ENCODE measurements at places on chromosomes 1 and 21.
A peak's percentile ranks its signal among the peaks of the same experiment; 100 is the strongest.

- DNase-seq: peak; percentile 78
These were observed 13.2 kb upstream of the HMGCL start for GRCh38 chr1:23838401-23838866.

DNA sequence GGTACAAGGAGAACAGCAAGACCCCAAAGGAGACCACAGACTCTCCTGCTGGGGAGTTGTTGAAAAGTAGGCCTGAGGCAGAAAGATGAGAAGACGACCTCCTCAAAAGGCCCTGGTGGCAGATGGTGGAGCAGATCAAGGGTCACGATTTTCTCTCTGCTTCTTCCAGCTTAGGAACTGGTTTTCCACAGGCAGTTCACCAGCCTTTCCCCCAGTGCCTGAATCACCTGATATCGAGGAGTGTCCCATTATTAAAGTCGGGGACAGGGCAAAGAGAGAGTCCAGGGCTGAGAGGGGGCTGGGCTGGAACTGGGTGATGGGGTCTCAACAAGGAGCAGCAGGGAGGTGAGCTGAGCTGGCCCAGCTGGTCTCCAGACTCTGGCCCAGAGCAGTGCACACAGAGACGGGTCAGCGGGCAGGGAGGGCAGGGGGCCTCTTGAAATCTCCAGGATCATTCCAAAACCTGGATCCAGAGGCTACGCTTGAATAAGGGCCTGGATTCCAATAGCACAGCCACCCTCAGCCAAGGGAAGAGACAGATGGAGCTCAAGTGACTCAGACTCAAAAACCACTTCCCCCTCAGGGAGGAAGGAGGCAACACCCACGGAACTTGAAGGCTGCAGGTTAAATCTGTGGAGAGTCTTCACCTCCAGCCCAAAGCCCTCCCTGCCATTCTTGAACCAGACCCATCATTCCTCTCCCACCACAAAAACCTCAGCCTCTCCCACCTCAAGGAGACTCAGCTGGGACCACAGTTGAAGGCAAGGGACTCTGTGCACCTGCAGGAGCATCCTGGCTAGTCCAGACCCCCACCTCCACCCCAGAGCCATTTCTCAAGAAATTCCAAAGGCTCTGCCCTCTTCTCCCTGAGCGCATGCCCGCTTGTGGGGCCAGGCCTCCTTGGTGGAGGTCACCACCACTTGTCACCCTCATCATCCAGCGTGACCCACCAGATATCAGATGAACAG is at the start of gene S100A5:
Gene S100A5 (minus strand): TSS at position 541 of the 968 bp plus-strand sequence. CDS start 743 bp downstream, outside the sequence.
- peak; percentile 54 for DNase-seq

DNA sequence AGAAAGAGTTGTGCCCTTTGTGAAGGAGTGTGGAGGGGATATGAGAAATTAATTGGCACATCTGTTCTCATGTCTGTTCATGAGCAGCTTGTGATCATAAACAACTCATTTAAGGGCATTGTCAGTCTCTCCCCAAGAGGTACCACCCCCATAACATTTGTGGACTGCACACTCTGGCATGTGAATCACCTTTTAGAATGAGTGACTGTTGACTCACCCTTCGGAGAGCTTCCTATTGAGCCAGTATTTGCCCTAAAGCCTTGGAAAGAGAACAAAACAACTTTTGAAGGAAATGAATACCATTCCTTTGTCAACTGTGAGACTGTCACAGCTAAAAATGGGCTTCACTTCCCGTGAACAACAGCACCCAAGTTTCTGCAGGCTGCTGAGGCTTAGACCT is 27.5 kb upstream of the MYSM1 start:
- DNase-seq: no peak

GRCh38 chr1:171141688-171142415 is 43.2 kb upstream of the FMO2 start:
- no peak for DNase-seq

GRCh38 chr21:26834181-26834905 is 10.9 kb downstream of the ADAMTS1 start:
- no peak for DNase-seq

DNA sequence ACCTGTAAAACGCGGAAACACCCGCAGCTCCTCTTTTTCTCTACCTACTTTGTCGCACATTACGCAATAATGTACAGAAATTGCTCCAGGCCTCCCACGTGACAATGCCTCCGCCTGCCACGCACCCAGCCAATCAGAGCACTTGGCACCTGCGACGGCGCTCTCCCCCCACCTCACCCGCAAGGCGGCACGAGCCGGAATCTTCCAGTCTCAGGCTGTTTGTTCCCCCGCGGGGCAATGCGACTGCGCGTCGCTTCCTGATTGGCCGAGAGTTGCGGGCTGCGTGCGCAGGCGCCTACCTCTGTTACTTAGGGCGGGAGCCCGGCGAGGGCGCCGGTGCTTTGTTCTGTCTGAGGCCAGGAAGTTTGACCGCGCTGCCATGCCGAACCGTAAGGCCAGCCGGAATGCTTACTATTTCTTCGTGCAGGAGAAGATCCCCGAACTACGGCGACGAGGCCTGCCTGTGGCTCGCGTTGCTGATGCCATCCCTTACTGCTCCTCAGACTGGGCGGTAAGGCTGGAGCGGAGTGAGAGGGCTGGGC is at the start of gene MAEL:
Gene MAEL (plus strand): TSS at position 307 of the 542 bp plus-strand sequence. CDS start 73 bp downstream, at position 380.
- no peak for DNase-seq

- DNase-seq: no peak
These were observed 15.6 kb downstream of the SPSB1 start for GRCh38 chr1:9308236-9308785.

- no peak for DNase-seq
These were observed 72.4 kb upstream of the TMEM51 start for GRCh38 chr1:15081102-15081501.

DNA sequence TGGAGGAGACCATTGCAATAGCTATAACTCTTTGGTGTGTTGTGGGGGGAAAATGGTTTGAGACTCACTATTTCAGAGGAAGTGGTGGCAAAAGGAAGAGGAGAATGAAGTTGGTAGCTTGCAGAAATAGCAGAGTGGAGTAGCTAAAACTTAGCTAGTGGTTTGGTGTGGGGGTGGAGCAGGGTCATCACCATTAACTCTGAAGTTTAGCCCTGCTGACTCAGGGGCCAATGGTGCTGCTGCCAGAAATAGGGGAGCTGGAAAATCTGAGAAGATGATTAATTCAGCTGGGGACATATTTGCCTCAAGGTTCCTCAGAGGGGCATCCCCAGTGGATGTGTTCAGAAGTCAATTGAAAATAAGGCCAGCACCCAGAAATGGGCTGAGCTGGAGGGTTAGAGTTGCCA is 65.4 kb downstream of the RUNX1 start:
- no peak for DNase-seq

DNA sequence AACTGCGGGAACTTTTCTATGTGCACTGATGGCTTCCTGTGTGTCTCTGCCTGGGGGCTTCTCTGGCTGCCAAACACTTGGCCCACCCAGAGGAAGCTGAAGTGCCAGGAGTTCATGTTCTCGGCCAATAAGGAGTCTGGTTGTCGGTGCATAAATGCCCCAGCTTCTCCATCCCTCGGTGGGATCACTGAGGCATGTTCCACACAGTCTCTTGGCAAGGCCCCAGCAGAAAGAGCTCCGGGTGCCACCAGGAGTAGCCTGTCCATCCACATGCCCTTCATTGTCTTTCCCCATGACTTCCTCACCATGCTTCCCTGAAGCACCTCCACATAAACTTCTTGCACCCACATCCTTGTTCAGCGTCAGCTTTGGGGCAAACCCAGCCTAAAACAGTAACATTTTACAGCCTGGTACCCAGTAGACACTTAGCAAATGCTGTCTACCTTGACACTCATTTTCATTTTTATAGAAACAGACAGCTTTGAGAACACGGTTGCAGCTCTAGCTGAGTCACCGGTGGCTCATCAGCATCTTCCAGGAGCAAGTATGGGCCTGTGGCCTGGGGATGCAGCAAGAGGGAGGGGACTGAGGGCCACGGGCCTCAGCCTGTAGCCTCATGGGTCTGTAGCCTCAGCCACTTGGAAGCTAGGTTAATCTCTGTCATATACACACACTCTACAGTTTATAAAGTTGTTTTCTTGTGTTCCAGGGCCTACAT is 14.8 kb upstream of the CDCP2 start:
- DNase-seq: no peak

DNA sequence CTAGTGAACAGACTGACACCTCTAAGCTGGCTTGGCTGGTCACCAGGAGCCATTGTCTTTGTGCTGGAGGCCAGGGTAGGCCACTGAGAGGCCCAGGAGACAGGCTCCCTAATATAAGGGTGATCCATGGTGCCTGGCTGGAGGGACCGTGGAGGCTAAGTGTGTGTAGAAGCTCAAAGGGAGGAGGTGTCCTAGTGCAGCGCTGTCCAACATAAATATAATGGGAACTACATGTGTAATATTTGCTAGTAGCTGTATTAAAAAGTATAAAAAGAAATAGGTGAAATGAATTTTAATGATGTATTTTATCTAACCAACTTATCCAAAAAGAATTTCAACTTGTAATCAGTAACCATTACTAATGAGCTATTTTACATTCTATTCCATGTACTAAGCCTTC is 35.0 kb downstream of the SOX13 start:
- DNase-seq: no peak

GRCh38 chr21:29133796-29134195 is 3.4 kb downstream of the MAP3K7CL start:
- no peak for DNase-seq

DNA sequence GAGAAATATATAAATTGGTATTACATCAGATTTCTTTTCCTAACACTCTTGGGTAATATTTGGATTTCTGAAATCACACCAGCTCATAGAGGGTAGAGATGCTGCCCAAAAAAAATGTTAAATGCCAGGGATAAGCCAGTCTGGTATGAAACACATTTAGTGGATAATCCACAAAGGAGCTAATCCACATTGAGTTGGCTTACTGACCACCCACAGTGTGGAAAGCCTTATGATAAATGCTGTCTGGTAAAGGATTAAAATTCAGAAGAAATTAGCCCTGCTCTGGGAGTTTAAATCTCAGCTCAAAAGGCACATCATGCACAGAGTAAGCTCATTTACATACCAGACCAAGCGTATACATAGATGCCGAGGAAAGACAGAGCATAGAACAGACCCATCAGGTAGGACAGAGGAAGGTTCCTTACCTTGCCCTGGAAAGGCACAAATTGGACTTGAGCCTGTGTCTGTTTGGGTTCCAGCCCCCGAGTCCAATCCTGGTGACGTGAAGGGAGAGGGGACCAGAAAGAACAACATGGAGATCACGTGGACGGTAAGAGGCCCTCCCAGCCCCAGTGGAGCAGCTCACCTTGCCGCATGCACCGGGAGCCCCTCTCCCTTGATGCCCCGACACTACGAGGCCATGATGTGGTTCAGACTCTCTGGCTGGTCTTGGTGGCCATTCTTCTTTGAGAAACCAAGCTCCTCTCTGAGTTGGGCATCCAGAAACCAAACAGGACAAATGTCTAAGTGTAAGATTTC is 62.9 kb upstream of the CNTN2 start:
- no peak for DNase-seq

- DNase-seq: no peak
These were observed 7.8 kb downstream of the CELSR2 start for GRCh38 chr1:109256971-109257681.

DNA sequence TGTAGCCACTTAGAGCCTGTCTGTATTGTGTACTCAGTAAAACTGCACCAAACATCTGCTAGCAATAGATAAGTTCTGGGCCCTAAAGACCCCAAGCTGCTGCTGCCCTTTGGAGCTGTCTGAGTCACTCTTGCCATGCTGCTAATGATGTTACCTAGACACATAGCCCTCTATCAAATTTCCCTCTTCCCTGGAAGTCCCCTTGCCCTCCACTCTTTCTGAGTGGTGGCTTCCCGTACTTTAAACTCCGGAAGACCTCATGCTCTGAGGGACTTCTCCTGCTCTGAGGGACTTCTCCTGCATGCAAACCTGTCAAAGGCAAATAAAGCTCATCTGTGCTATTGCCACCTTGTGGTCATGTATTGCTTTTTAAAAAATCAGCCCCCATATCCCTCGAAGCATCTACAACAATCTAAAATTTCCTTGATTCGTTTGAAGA is 34.0 kb downstream of the FH start:
- DNase-seq: no peak

GRCh38 chr1:21594935-21595897 is 73.9 kb downstream of the RAP1GAP start:
- DNase-seq: no peak

DNA sequence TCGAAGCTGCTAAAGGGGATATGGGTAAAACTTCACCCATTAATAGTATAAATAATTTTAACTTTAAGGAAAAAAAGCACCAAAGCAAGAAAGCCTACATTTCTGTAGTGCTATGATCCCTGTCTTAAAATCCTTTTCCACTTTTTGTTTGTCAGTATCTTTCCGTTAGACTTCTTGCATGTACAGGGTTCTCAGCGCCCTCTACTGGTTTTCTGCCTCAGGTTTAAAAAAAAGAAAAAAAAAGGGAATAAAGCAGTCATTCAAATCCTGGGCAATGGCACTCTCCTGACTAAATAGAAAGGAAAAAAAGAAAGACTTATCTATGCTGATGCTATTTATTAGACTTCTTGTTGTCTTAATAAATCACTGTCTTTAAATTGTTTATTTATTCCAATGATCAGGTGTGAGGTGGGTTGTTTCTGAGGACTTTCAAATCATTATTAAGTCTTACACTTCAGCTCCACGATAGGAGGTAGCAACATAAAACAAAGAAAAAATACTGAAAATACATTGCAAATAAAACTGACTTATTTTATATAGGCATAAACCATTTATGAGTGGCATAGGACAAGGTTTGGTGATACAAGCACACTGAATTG is 475.4 kb upstream of the NR5A2 start:
- DNase-seq: no peak

DNA sequence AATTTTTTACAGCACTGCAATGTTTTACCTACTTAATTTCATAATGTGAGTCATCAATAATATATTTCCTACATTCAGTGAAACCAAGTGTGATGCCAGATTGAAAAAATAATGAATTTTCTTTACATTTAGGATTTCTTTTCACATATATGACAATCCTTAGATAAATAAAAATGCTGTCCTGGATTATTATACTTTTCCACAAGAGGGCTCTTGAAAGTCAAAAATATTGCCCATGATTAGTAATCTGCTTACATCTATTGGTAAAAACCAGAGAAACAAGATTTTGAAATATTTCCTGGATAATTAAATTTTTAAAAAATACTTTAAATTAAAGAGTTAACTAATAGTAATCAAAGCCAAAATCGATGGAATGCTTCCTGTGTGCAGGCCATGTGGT is 86.8 kb upstream of the PLPPR4 start:
- no peak for DNase-seq

- no peak for DNase-seq
These were observed 81.0 kb upstream of the ZBTB18 start for GRCh38 chr1:243970077-243970476.

All from CD4-positive, alpha-beta T cell treated with Interferon gamma for 1 hour (primary cell).